Activated CD8-positive, alpha-beta memory T cell treated with anti-CD3 and anti-CD28 coated beads for 1 hour (primary cell): ENCODE measurements at places on chromosomes 2 and 18.

DNA sequence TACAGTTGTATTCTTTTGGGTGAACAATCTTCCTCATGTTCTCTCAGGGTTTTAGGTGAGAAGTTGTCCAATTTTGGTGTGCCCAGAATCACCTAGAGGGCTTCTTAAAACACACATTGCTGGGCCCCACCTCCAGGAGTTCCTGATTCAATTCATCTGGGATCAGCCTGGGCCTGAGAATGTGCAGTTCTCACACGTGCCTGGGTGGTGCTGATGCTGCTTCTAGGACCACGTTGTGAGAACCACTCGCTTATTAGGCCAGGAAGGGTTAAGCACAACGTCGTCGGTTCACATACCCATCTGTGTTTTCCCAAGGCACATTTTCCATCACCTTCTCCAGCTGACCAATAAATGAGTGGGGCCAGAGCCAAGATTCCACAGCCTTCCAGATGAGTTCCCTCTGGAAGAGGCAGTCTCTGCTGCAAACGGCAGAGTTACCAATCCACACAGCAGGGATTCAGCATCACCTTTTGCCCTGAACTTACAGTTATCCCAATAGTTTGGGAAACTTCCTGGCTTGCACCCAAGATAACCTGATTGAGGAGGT is 277.7 kb upstream of the HNRNPA3 start:
- no peak for DNase-seq

DNA sequence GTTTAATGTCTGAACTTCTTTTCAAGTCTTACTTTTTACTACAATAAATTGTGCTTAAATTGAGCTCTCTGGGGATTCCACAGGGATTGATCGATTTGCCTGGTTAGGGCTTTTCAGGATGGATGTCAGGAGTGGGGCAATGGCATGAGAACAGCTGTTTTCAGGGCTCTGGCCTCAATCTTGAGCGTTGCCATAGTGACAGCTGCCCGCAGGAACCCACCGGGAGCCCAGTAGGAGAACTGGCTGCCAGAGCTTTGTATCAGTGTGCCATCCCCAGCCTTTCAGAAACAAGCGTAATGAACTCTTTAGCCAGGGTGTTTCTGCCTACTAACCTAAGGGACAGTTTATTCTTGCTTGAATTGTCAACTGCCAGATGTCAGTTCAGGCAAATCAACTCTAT is 93.5 kb downstream of the GALNT3 start:
- DNase-seq, result no peak

DNA sequence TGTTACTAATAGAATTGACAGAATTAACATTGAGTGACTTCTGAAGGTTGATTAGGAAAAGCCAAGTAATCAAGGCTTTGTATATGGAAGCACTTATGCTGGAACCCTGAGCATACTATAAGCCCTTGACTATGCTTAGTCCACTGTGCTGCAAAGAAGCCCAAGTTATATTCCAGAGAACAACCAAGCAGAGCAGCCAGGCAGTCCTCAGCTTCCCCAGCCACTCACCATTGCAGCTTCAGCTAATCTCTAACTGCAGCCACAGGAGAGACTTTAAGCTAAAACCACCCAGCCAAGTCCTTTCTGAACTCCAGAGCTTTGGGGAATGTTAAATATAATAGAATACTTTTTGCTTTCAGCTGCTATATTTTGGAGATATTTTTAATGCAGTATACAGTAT is 164.4 kb upstream of the VWC2L start:
- DNase-seq, result no peak

DNA sequence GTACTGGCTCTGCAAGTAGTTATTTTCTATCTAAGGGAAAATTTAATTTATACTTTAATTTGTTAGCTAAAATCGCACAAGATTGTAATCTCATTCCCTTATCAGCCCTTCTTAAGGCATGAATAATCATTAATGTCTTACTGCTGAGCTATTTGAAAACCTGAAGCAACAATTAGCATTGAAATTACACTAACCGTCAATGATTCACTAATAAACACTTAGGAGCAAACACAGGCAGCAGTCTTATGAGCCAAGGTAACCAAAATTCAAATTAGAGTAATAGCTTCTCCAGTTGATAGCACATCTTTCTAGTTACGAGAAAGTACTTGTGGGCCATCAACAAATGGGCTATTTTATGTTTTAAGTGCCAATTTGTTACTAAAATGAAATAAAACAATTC is 1289.7 kb downstream of the LRP1B start:
- no peak for DNase-seq

DNA sequence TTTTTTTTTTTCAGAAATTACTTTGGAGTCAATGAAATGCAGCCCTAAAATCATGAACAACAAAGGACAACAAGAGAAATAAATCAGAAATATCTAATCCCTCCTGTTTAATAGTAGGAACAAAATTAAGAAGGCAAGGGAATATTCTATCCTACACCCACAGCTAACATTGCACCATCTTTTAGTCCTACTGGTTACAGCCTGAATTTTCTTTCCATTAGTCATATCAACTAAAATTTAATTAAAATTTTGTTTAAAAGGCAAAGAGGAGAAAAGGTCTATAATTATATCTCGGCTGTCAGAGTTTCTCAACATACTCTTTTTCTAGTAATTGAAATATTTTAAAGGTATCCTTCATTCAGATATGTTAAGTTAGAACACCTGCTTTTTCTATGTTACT is 61.9 kb downstream of the DTNA start:
- DNase-seq, result no peak

DNA sequence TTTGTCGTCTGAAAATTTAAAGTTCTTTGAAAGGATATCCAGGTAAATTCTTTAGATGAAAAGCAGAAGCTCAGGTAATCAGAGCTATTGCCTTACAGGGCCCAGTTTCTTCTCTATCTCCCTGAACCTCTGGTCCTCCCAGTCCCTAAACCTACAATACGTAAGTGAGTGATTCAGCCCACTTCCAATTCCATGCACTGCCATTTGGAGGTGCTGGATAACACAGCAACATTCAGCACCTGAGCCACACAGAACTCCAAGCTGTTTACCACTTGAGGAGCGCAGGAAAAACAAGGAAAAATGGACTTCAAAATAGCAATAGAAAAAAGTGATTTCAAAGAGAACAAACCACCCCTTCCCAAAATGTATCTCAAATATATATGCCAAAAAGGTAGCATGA is 105.0 kb upstream of the DNAJC10 start:
- no peak for DNase-seq

DNA sequence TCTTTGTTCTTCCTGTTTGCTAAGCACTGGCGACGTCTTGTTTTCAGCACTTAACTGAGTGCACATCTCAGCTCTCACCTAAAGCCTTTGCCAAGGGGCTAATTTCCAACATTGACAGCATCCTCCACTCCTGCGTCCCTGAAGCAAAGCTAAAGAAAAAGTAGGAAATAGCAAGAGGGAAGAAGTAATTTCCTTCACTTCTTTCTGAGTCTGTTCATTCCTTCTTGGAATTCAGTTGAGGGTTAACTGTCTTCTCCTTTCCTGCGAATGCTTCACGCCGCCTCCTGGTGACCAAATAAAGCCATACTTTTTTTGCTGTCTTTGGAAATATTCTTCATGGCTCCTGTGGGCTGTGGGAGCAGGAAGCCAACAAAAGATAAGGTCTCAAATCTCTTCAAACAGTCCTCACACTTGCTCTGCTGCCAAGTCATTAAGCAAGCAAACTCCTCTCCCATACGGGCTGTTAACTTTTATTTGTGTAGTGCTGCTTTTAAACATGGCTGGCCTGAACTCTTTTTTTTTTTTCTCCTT is 100.9 kb downstream of the DPP10 start:
- no peak for DNase-seq

DNA sequence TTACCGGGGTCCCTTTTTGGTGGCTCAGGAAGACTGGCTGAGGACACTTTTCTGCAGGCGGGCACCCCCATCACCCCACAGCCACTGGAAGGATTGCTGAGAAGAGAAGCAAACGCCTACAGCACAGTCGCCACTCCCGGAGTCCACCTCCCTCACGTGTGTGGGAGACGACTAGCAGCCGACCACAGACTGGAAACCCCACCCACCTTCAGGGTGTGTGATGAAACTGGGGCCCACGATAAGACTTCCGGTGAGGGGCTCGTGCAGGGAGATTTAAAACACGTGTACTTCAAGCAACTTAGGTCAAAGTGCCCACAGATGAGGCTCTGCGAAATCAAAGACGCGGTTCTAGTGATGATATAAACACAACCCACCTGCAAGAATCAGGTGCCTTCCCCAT is 26.3 kb downstream of the MBP start:
- DNase-seq, result peak; percentile 62

GRCh38 chr18:57094175-57094574 is 52.7 kb upstream of the BOD1L2 start:
- DNase-seq, result no peak

- DNase-seq, result no peak
Observed at GRCh38 chr2:74648009-74648443, at the start of gene M1AP. Gene M1AP, minus strand, starts transcription at chr2:74648330. Its CDS starts 8,055 bp downstream, at chr2:74640275.

- DNase-seq, result no peak
Observed at GRCh38 chr2:65686928-65687521, 254.6 kb upstream of the SPRED2 start.

DNA sequence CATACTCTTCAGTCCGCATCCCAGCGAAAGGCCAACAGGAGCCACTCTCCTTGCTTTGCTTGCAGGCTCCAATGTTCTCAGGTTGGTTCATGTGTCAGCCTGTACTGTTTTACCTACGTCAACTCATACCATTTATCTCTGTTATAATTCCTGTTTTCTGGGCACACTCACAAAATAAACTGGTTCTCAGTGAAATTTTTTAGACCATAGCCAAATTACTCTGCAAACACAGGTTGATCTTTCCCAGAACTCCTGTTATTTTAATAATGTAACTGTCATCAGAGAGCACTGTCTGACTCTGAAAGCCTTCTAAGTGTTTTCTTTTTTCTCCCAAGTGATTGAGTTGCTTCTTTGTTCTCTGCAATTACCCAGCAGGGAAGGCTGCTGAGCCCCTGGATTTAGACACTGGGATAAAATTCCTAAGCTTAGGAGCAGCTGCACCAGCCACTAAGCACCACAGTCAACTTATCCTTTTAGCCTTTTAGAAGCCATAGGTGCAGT is 111.6 kb upstream of the PIEZO2 start:
- no peak for DNase-seq

DNA sequence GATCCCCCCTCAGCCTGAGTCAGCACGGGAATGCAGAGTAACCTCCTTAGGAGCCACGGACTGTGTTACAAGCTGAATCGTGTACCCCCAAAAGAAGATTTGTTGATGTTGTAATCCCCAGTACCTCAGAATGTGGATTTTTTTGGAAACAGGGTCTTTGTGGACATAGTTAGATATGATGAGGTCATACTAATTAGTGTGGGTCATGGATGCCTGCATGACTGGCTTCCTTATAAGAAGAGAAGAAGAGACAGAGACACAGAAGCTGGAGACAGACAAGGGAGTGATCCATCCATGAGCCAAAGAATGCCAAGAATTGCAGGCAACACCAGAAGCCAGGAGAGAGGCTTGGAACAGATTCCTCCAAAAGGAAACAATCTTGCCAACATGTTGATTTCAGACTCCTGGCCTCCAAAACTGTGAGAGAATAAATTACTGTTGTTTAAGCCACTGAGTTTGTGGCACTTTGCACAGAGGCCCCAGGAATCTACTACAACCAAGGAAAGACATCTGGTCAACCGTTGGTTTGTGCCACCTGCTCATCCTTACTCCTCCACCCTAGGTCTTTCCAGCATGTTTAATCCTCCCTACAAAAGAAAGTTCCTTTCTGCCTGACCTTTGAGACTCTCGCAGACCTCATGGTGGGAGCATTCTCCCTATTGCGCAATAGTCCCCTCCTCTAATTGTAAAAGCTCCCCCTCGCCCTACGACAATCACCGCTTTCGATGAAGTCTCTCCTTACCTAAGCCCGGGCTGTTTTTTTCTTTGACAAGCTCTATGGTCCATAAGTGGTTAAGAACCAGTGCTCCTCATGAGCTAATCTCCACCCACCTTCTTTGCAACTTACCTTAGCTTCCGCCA is 91.6 kb downstream of the DNER start:
- DNase-seq, result no peak

- DNase-seq, result no peak
Observed at GRCh38 chr2:110197452-110197851, 7.4 kb downstream of the NPHP1 start.

GRCh38 chr2:190563109-190563508 is 28.6 kb upstream of the NEMP2 start:
- DNase-seq, result peak; percentile 22

GRCh38 chr2:238098901-238099713 is 1.0 kb upstream of the ESPNL start:
- DNase-seq, result no peak

DNA sequence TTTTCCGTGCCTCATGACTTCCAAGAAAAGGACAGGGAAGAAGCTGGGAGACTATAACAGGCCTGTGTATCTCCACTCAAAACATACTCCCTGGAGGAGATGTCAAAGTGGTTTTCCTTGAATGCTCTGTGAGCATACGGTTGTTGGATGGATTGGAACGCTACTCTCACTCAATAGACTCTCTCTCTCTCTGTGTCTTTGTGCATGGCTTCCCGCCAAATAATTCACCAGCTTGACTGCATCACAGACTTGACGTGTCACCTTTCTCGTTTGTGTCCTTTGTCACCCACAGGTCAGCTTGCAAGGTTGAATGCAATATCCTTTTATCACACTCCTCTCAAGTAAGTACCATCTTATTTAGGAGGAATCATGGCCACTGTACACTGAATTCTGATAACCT is 156.8 kb upstream of the MAPRE2 start:
- no peak for DNase-seq

DNA sequence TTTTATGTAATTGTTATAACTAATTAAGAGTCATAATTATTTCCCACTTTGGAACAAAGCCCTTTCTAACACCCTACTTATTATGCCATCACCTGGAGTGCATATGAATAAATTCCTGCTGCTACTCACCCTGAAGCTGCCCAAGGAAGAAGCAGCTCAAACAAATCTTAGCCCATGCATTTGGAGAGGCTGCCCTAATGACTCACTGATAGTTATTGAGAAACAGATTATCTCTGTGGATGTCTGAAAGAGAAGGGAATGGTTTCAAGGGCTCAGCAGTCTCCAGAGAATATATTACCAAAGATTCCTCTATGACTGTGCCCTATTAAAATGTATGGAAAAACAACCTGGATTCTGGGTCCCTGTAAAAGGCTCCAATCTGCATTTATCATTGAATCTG is 81.0 kb downstream of the GPR39 start:
- DNase-seq, result no peak

DNA sequence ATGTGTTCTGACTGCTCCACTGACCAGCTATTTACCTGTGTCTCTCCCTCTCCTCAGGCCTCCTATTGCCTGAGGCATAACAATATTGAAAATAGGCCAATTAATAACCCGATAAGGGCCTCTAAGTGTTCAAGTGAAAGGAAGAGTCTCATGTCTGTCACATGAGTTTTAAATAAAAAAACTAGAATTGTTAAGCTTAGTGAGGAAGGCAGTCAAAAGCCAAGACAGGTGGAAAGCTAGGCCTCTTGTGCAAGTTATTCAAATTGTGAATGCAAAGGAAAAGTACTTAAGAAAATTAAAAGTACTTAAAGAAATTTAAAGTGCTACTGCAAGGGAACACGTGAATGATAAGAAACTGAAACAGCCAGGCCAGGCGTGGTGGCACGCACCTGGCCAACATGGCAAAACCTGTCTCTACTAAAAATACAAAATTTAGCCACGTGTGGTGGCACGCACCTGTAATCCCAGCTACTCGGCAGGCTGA is 44.9 kb upstream of the TAF4B start:
- DNase-seq, result no peak
